ENCODE measurements at places on chromosomes 1 and 21. TPM values are rescaled to one million over a fixed set of nuclear protein-coding genes. Genes with fewer than 3 reads are reported as not detected.

DNA sequence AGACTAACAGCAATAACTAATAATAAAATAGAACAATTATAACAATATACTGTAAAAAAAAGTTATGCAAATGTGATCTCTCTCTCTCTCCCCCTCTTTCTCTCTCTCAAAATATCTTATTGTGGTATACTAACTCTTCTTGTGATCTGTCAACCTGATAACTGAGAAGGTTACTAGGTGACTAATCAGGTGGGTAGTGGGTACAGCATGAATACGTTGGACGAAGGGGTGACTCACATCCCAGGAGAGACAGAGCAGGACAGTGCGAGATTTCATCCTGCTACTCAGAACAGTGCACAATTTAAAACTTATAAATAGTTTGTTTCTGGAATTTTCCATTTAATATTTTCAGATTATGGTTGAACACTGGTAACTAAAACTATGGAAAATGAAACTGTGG lies 257.5 kb downstream of the LRRC40 start:
- no peak overlapping the region for H3K27ac ChIP-seq
- no peaks in the 10 kb centered on the region for H3K4me1 ChIP-seq
- DNase-seq: no peak
- H3K36me3 ChIP-seq: no peaks in the 10 kb centered on the region
- H3K27me3 ChIP-seq: no peaks in the 10 kb centered on the region

GRCh38 chr1:91779548-91780021 lies 106.4 kb downstream of the TGFBR3 start:
- DNase-seq: no peak
- H3K27me3 ChIP-seq: no peaks in the 10 kb centered on the region
- no peak overlapping the region for H3K4me3 ChIP-seq
- peak overlapping the region; percentile 35 for H3K27ac ChIP-seq
- H3K36me3 ChIP-seq: no peaks in the 10 kb centered on the region
- peaks cover 30% of the 10 kb centered on the region for H3K4me1 ChIP-seq

Gene CTTNBP2NL
- 51.1 TPM for total RNA-seq

Gene OR2M3
- not detected for total RNA-seq

Gene S100A16
- total RNA-seq: 45.0 TPM

Gene KRTAP7-1
- not detected for total RNA-seq
